ENCODE measurements at places on chromosomes 12 and 14.

DNA sequence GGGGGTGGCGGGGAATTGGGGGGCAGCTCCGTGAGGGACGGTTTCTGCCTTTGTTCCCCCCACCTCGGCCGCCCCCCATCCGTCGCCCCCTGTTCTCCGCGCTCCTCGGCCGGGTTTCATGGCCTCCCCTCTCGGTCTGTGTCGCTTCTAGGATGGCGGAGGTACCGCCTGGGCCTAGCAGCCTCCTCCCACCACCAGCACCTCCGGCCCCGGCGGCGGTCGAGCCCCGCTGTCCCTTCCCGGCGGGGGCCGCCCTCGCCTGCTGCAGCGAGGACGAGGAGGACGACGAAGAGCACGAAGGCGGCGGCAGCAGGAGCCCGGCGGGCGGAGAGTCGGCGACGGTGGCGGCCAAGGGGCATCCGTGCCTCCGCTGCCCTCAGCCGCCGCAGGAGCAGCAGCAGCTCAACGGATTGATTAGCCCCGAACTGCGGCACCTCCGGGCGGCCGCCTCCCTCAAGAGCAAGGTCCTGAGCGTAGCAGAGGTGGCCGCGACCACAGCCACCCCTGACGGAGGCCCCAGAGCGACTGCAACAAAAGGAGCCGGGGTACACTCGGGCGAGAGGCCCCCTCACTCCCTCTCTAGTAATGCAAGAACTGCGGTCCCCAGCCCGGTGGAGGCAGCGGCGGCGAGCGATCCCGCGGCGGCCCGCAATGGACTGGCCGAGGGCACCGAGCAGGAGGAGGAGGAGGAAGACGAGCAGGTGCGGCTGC is 575 bp downstream of the NAA30 start:
- DNase-seq, result peak; percentile 64

DNA sequence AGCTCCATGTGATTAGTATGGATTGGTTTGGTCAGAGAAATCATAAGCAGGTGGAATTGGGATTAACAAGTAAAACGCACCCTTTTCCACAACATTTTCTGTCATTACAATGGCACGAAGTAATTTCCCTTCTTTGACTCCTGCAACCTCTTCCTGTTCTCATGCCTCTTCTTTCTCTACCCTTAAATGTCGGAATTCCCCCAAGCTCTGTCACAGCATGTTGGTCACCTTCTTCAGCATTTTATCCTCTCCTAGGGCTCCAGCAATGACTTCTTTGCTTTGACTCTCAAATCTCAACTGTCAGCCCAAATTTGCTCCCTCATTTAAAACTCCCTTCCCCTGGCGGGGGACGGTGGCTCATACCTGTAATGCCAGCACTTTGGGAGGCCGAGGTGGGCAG is 5.3 kb upstream of the GRIP1 start:
- no peak for DNase-seq

DNA sequence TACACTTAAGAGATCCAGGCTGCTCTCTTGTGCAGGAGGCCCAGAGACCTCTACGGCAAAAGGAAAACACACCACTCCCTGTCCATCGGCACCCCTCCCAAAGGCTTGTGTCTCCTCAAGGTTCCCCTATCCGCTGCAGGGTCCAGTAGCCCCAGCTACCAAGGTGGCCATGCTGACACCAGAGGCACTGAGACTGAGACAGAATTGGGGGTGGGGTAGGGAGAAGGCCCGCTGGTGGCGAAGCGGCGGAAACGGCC is 590 bp downstream of the DDIT3 start:
- DNase-seq, result peak; percentile 72

DNA sequence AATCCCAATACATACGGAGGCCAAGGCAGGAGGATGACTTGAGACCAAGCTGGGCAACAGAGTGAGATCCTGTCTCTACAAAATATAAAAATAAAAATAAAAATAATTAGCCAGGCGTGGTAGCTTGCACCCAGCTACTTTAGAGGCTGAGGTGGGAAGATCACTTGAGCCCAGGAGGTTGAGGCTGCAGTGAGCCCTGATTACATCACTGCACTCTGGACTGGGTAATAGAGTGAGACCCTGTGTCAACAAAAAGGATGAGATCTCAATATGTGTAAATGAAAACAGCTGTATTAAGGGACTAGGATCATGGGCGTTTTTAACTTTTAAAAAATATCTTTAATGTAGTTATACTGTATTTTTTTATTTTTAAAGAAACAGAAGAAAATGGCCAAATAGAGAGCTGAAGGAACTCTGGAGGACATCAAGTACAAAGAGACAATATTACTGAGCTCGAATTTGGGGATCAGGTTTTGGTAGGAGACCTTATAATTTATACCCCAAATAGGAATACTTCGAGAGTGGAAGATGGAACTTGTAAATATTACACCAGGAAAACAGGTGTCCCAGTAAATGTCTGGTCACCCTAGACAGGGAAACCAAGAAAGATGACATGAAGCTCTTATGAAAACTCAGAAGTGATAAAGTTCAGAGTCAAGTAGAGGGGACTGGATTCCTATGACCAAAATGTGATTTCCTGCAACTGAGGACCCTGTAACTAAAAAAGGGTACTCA is 13.1 kb downstream of the BATF start:
- no peak for DNase-seq

DNA sequence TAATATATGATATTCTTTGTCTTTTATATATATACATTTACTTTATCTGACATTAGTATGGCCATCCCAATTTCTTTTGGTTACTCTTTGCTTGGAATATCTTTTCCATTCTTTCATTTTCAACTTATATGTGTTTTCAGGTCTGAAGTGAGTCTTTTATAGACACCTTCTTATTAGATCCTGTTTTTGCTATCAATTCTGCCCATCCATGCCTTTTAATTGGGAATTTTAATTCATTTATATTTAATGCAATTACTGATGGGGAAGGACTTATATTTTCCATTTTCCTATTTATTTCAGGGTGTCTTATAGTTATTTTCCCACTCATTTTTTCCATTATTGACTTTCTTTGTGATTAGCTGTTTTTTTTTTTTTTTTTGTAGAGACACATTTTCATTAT is 43.4 kb downstream of the GABARAPL1 start:
- DNase-seq, result no peak

Measured in GM23338 (cell line).